Activated gamma-delta T cell treated with Interleukin-2 at 50 U/mL for 16 hours (primary cell): ENCODE measurements at places on chromosomes 12 and 14.

DNA sequence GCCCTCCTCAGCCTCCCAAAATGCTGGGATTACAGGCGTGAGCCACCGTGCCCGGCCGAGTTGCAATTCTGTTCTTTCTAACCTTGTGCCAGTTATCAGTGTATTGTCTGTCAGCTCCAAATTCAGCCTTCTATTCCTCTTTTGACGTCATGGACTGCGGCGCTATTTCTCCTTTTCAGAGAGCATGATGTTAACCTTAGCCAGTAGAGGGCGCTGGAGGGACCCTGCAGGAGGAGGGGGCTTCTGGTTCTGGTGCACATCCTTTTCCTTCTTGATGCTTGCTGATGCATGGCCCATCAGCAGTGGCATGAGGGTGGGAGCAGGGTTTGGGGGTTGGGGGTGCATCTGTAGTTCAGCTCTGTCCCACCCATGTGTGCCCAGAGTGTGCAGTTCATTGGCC lies 179.3 kb upstream of the RMST start:
- DNase-seq: no peak

GRCh38 chr12:22728987-22729386 lies 104.0 kb downstream of the ETNK1 start:
- DNase-seq: no peak

DNA sequence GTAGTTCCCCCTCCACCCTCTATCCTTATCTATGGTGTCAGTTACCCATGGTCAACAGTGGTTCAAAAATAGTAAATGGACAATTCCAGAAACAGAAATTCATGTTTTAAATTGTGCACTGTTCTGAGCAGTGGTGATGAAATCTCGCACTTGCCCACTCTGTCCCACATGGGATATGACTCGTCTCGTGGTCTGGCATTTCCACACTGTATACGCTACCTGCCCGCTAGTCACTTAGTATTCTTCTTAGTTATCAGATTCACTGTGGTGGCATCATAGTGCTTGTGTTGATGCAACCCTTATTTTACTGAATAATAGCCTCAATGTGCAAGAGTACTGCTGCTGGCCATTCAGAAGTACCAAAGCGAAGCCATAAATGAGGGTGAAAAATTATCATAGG lies 507.0 kb downstream of the SNAPC1 start:
- no peak for DNase-seq

DNA sequence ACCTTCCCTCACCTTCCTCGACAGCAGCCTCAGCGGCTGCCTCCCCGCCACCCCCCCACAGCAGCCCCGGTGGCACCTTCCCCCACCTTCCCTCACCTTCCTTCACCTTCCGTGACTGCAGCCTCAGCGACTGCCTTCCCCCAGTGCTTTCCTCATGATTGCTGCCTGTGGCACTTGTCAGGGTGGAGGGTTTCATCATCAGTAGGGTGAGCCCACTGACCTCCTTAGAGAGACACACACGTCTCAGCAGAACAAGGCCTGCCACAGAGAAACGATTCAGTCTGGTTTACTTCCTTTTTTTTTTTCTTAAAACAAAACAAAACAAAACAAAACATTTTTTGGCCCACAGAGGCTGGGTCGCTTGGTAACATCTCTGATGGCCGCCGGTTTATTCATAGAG lies 75.0 kb downstream of the EP400 start:
- DNase-seq: no peak

- no peak for DNase-seq
Observed at GRCh38 chr14:58118097-58118815, 33.8 kb downstream of the ARMH4 start.

DNA sequence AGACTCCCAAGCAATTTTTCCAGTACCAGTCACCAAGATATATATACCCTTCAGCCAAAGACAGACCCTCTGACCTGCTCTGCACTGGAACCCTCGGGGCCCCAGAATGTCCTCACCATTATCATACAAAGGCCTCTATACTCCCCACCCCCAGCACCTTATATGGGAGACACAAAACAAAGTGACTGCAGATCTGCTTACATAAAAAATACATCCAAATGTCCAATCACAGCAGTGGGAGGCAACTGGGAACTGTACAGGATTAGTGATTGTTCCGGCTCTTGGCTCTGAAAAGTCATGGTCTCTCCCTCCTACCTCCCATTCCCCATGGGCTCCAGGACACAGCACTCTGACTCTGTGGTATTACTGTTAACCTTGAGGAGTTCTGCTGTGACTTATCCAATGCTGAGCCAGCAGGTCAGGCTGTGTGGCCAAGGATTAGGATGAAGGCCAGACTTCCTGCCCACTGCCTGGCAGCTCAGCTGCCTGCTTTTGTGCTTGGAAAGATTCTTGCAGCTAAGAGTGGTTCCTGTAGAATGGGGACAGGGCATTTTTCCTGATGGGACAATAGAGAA lies 13.7 kb downstream of the OXA1L start:
- no peak for DNase-seq

GRCh38 chr14:33986804-33987203 lies 35.9 kb upstream of the EGLN3 start:
- DNase-seq: no peak

DNA sequence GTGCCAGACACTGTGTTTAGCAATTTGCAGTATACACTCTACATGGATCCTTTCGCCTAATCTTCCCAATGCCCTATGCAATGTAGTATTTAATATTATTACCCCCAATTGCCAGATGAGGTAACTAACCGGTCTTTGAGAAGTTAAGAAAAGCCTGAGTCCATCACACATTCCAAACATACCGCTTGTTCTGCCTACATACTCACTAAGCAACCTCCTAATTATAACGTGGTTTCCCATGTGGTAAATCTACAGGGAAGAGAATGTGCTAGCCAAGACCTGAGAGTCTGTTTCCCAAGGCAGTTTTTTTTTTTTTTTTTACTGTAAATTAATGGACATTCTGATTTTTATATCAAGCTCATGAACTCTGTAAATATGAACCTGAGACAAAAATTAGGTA lies 37.2 kb downstream of the ATP2B1 start:
- DNase-seq: no peak

DNA sequence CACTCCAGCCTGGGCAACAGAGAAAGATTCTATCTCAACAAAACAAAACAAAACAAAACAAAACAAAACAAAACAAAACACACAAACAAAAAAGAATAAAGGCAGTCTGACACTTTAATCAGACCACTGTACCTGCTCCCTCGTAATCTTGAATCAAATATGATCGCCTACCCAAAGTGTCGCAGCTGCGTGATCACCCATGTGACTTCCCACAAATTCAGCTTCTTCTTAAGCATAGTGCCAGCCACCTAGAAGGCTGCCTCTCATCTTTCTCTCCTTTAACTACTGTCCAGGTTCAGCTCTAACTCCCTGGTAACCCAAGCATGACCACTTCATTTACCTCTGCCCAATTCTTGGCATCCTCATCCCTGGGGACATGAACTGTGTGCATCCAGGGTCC lies 37.4 kb downstream of the FMNL3 start:
- DNase-seq: no peak

DNA sequence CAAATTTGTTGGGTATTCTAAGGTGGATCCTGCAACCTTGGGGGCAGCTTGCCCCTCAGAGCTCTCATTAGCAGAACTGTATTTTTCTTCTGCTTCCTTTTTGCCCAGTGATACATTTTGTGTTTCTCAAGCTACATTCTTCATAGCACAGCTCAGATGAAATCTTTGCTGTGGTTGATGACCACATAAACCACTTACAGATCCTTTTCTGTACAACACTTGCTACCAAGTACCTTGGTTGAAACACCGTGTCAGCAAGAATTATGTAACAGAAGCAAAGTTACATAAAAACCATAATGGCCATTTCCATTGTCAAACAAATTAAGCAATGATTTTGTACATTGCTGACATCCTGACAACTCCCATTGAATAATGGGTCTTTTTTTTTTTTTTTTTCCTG lies 9.7 kb upstream of the PLBD1 start:
- DNase-seq: no peak

DNA sequence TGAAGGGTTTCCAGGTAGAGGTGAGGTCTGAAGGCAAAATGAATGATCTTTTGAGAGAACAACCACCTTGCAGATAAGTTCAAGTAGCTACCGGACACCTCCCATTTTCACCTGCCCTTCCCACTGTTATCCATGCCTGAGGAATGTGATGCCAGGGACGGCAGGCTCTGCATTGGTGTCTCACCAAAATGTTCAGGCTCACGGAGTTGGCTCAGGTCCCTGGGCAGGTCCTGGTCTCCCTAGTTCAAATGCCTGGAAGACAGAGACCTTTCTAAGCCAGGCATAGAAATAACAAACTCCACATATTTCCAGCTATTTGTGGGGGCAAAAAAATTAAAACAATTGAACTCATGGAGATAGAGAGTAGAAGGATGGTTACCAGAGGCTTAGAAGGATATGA lies 36.0 kb downstream of the TMEM63C start:
- DNase-seq: no peak

- no peak for DNase-seq
Observed at GRCh38 chr12:52643233-52644077, 8.6 kb downstream of the KRT2 start.

DNA sequence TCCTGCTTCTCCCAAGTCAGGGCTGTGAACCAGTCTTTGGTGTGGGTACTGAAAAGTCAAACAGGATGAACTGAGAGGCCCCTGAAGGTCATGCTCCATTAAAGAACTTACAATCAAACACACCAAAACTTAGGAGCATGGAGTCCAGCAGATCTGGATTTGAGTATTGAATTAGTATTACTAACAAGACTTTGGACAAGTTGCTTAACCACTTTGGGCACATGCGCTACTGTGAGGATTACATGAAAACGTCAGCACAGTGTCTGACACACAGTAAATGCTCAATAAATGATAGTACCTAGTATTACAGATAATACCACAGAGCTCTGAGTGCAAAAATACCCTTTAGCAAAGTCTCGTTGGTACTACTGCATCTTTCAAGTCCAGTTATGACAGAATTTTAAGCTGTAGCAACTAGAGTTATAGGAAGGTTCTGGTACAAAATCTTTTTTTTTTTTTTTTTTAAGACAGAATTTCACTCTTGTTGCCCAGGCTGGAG lies 23.2 kb downstream of the TIMELESS start:
- DNase-seq: no peak

GRCh38 chr12:104514092-104514810 lies 57.5 kb downstream of the CHST11 start:
- no peak for DNase-seq

GRCh38 chr14:20499108-20499507 lies 6.2 kb upstream of the RNASE10 start:
- DNase-seq: no peak

- DNase-seq: no peak
Observed at GRCh38 chr14:37270629-37271028, 72.9 kb downstream of the MIPOL1 start.

DNA sequence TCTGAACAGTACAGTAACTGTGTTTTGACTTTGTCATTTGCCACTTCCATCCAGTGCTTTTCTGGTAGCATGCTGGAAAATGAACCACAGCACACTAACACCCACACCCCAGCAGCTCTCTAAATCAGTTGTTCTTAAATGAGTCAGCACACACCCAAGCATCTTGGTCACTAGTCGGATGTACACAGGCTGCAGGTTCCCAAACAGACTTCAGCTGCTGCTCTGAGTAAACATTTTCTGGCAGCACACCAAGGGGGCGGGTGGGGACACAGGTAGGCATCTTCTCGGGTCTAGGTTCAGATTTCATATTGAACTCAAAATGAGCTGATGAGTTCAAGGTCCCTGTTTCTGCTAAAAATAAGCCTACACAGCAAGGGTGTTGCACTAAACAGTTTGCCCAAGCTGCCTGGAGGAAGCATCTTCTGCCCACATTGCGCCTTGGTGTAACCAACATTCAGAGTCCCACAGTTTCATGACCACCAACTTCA lies 39.8 kb downstream of the IFNG start:
- DNase-seq: peak; percentile 47

DNA sequence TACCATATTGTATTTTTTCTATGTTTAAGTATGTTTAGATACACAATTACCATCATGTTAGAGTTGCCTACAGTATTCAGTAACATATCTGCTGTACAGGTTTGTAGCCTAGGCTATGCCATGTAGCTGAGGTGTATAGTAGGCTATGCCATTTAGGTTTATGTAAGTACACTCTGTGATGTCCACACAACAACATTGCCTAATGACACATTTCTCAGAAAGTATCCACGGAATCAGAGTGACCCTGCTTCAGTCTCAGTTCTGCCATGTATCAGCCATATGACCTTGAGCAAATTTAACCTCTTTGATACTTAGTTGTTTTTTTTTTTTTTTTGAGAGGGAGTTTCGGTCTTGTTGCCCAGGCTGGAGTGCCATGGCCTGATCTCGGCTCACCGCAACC lies 12.7 kb downstream of the SUSD6 start:
- no peak for DNase-seq

DNA sequence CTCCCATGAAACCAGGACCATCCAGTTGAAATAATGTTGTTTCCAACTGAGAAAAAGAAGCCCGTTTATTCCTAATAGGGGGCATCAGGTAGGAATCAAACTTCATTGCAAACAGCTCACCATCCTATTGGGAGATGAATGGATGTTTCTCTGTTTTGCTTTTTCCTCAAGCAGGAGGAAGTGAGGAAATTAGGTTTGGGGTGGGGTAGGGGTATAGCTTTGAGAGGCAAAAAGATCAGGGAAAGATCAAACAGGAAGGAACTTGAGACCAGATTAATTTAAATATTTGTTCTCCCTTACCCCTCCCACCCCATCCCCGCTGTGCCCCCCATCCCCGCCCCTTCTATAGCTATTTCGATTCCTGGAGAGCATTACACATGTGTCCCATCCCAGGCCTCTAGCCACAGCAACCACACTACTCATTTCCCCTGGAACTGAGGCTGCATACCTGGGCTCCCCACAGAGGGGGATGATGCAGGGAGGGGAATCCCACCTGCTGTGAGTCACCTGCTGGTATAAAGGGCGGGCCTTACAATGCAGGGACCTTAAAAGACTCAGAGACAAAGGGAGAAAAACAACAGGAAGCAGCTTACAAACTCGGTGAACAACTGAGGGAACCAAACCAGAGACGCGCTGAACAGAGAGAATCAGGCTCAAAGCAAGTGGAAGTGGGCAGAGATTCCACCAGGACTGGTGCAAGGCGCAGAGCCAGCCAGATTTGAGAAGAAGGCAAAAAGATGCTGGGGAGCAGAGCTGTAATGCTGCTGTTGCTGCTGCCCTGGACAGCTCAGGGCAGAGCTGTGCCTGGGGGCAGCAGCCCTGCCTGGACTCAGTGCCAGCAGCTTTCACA lies at the start of gene IL23A:
Gene IL23A (plus strand): TSS at position 577 of the 850 bp plus-strand sequence. CDS start 161 bp downstream, at position 738.
- peak; percentile 79 for DNase-seq

GRCh38 chr12:60176891-60177290 lies 581.1 kb downstream of the SLC16A7 start:
- no peak for DNase-seq

- DNase-seq: no peak
Observed at GRCh38 chr12:57010627-57011247, 4.4 kb upstream of the ZBTB39 start.

GRCh38 chr14:76272349-76272748 lies 103.6 kb upstream of the ESRRB start:
- DNase-seq: no peak
